ENCODE measurements at places on chromosomes 5 and 9.

DNA sequence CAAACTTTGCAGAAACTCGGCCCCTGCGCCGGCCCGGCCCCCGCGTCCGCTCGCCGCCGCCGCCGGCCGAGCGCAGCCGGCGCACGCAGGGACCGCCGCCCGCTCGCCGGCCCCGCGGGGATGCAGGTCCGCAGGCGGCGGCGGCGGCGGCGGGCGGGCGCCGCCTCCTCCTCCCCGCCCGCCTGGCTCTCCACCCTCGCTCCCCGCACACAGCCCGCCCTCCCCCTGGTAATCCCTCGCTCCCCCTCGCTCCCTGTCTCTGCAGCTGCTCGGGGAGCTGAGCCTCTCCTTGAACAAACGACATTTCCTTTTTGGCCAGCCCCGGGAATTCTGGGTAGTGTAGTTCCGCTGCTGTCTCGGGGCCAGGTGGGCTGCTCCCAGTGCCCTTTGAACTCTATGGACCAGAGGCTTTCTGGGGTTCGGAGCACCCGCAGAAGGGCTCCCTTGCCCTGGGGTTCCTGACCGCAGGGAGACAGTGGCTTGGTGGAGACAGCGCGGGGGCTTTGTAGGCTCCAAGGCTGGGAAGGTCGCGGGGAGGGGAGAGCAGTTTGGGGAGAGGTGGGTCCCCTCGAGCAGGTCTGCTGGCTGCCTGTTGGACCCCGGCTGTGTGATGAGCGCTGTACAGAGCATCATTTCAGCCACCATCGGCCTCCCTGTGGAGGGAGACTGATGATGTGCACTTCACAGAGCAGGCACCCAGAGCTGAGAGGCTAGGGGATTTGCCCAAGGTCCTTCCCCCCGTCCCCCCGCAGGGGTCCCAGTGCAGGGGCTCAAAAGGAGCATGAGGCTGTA, 1.8 kb upstream of the FAM78A start:
- DNase-seq = peak; percentile 58

GRCh38 chr9:10026443-10026984, 586.3 kb downstream of the PTPRD start:
- no peak for DNase-seq

DNA sequence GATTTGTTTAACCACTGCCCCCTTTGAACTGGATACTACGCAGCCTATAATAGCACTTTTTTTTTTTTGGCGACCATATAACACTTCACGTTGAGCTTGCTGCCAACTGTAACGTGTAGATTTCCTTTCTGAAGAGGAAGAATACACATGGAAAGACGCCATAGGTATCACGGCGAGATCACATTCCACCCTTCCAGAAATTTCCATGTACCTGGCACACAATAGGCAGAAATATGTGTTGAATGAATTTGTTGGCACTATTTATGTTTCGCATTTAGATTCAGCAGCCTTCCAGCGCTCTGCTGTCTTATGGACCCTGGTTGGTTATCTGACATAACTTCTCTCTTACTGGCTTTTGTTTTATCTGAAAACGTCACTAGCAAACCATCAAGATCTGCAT, 250.3 kb downstream of the SLIT3 start:
- no peak for DNase-seq

- DNase-seq = no peak
Measured at GRCh38 chr5:41522193-41522786, 11.9 kb upstream of the PLCXD3 start.

GRCh38 chr9:86575825-86576525, 221.8 kb upstream of the TUT7 start:
- DNase-seq = no peak

DNA sequence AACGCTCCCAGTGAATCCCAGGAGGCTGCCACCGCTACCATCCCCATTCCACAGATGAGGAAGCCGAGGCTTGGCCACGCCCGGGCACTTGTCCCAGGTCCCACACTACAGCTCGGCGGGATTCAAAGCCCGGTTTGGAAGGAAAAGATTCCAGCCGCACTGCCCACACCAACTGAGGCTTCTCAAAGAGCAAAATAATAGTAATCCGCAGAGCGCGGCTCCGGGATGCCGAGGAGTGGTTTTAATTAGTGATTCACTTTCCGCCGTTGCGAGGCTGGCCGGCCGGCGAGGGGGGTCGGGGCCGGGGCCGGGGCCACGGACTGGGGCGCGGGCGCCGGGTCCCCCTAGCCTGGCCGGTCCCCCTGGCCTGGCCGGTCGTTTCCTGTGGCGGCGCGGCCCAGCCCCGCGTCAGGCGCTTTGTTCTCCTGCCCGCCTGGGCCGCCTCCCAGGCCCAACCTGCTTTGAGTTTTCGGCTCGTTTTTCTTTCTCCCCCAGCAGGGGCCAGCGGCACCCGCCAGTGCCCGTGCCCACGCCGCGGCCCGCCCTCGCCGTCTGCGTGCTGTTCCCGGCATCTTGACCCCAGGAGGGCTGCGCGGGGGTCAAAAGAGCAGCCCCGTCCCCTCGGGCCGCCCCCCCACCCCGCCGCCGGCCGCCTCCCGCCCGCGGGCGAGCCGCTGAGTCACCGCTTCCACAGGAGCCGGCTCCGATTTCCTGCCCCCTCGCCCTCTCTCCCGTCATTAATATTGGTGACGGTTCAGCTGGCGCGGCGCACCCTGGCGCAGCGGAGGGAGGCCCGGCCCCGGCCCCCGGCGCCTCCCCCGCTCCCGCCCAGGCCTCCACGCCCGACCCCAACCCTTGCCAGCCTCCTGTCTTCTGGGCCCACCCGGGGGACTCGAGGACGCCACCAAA, 31.2 kb downstream of the FGF18 start:
- DNase-seq = no peak

DNA sequence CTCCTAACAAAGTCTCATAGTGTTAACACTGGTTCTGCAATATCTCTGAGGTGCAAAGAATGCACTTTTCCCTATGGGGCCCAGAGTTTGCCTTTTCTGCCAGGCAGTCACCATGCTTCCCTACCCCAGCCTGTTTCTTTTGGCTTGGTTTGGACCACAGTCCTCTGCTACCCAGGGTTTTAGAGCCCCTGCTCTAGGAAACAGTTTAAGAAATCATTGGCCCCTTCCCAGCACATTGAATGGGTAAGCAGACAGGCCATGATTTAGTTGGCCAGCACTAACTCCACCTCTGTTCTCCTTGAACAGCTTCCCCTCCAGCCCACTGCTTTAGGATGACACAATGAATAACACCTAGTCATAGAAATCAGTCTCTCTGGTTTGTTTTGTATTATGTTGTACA, 73.2 kb downstream of the UBAP1 start:
- no peak for DNase-seq

GRCh38 chr9:113572076-113572861, 108.7 kb downstream of the RGS3 start:
- no peak for DNase-seq

DNA sequence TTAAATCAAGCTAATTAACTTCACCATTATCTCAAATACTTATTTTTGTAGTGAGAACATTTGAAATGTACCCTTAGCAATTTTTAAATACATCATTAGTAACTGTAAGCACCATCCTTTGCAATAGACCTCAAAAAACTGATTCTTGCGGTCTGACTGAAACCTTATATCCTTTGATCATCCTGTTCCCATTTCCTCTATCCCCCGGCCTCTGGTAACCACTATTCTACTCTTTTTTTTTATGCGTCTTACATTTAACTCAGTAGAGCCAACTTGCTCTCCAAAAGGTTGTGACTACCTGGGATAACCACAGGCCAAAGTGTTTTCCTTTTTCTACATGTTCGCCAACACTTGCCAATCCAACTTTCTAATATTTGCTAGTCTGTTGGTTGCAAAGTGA, 106.1 kb downstream of the IRX1 start:
- DNase-seq = no peak

DNA sequence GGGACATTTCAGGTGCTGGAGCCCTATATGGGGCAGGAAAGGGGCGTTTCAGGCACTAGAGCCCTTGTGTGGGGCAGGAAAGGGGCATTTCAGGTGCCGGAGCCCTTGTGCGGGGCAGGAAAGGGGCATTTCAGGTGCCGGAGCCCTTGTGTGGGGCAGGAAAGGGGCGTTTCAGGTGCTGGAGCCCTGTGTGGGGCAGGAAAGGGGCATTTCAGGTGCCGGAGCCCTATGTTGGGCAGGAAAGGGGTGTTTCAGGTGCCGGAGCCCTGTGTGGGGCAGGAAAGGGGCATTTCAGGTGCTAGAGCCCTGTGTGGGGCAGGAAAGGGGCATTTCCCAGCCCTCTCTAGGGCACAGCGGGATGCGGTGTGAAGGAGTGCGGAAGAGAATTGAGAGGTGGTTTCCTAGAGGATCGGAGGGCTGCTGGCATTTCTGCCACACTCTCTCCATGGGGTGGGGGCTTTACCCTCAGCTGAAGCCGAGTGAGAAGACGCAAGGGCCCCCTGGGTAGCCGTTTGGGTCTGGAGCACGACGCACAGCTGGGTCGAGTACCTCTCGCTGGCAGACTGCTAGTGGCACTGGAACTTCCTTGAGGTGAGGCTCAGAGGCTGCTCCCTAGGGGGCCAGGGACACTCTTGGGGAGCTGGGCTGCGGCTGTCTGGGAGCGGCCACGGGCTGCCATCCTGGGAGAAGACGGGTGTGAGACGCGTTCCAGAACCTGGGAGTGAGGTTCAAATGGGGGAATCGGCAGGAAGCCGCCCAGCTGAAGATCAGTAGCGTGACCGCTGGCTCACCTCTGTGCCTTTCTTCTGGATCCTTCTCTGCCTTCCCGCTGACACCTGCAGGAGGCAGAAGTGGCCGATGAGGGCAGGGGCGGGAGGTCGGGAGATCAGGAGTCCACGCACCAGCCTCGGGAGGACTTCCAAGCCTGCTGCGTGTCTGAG, 122.6 kb upstream of the IRX4 start:
- no peak for DNase-seq

DNA sequence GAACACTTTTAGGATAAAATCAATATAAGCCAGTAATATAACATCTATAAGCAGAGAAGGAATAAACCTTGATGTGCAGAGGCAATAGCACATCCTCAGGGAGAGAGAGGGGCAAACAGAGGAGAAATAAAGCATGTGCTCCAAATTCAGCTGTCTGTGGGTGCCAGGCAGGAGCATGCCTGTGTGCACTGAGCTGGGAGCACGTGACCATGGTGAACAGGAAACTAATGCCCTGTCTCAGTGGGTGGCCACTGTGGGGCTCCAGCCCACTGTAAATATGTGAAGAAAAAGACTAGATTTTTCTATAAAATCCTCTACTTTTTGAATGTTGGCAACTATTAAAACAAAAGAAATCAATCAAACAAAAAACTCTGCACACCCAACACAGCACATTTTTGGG, 55.3 kb downstream of the FYB1 start:
- DNase-seq = peak; percentile 42

- no peak for DNase-seq
Measured at GRCh38 chr5:101664071-101664791, 631.9 kb downstream of the SLCO4C1 start.

GRCh38 chr5:67104859-67105258, 91.7 kb downstream of the CD180 start:
- no peak for DNase-seq

- no peak for DNase-seq
Measured at GRCh38 chr9:73962792-73963191, 534.3 kb upstream of the RORB start.

DNA sequence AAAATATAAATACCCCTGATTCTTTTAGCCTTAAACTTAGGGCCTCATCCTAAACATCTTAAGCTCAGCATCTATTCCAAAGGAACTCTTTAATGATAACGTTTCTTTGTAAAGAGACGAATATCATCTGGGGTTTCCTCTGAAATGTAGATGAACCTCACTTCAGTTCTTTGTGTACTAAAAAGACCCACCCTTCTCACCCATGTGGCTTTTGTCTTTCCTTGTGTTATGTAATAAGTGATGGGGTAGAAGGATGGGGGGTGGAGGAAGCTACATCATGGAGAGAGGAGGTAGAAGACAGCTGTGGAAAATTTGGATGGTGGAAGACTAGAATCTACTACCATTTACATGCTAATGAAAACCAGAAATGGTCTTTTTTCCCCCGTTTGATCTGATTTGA, 111.0 kb downstream of the NDUFS4 start:
- no peak for DNase-seq

GRCh38 chr9:2096376-2096970, 81.3 kb downstream of the SMARCA2 start:
- DNase-seq = no peak

GRCh38 chr9:19231126-19231903, 822 bp downstream of the DENND4C start:
- DNase-seq = no peak

DNA sequence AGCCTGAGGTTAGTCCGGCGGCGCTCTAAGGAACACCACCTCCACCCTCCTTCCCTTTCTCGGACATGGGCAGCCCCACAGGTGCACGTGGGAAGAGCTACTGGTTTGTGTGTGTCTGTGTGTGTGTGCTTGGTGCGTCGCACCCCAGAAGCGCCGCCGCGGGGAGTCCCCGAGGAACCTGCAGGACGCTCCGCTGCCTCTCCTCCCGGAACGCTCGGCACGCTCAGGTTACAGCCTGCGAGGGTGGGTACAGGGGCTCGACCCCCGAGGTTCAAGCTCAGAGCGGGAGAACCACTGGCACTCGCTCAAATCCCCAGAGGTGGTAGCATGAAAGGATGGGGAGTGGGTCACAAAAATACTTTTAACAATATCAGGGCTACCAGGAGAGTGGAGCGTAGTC, 2.0 kb downstream of the ASTN2 start:
- DNase-seq = no peak

GRCh38 chr5:67353500-67354450, 157.2 kb upstream of the CD180 start:
- no peak for DNase-seq

GRCh38 chr9:18074041-18074440, 399.9 kb upstream of the ADAMTSL1 start:
- no peak for DNase-seq

GRCh38 chr5:83937837-83938236, 217.2 kb upstream of the HAPLN1 start:
- DNase-seq = no peak

GRCh38 chr9:130990306-130990977, 18.5 kb upstream of the LAMC3 start:
- DNase-seq = no peak

Measured in activated gamma-delta T cell treated with Interleukin-2 at 50 U/mL for 16 hours (primary cell).